ENCODE measurements at places on chromosomes 3 and 15.

- peak; percentile 20 for DNase-seq
Observed at GRCh38 chr15:66115568-66116206, 137.9 kb downstream of the MEGF11 start.

- no peak for DNase-seq
Observed at GRCh38 chr3:141798448-141798845, 35.2 kb downstream of the GRK7 start.

DNA sequence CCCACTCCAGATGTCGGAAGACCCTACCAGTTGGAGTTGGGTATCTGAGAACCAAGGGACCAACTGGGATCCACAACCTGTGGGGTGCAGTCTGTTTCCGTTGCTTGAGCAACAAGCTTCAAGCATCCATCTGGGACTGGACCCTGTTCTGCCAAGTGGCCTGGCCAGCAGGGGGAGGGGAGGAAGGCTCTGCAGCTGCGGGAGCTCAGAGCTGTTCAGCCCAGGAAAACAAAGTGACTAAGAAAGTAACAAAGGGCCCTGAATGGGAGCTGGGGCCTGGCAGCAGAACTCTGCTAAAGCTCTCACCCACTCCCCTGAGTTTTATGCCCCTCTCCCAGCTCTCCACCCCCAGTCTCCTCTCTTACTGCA, 2.7 kb downstream of the TYRO3 start:
- DNase-seq = no peak

DNA sequence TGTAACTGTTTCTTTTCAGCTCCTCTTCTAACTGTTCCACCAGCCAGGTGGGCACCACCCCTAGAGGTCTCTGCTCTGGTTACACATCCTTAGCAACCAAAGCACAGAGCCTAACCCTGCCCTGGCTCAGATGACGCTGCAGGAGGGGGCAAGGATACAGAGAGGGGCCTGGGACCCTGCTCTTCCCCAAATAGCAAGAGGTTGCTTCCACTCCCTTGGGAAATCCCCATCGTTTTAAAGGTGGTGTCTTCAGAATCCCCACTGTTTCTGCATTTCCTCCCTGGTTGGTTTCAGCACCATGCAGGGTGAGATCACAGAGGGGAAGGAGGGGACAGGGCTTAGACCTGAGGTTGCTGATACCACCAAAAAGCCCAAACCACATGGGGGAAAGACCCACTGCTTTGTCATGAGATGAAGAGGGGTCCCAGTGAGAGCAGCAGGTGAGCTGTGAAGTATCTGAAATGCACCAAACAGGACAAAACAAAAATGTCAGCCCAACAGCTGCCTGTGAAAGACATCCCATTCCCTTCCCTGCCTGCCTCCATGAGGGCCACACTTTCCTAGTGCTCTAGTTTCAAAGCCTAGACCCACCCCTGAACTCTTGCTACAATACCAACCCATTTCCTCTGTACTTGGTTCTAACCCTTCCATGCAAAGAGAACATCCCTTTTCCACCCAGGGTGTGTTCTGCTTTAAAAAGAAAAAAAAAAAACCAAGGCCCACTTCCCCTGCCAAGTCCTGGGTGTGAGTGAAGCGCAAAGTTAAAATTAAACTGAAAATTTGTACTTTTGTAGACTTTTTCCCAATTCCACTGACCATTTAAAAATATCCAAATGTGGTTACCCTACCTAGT, 29.0 kb downstream of the ANP32A start:
- peak; percentile 29 for DNase-seq

DNA sequence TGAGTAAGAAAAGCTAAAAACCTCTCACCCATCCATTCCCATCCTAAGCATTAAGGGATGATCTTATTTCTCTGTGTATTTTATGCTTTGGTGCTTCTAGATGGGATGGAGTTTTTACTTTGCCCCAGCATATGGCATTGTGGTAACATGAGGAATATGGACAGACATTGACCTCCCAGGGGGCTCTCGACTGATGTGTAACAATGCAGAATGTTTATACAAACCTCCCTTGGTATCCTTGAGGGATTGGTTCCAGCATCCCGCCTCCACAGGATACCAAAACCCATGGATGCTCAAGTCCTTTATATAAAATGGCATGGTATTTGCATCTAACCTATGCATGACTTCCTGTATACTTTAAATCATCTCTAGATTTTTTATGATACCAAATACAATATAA, 21.6 kb downstream of the PDIA5 start:
- no peak for DNase-seq

GRCh38 chr3:187623285-187623814, 46.8 kb downstream of the SST start:
- DNase-seq = no peak

- no peak for DNase-seq
Observed at GRCh38 chr3:25870452-25870851, 80.6 kb downstream of the OXSM start.

- no peak for DNase-seq
Observed at GRCh38 chr3:8359133-8359532, 142.5 kb upstream of the LMCD1 start.

DNA sequence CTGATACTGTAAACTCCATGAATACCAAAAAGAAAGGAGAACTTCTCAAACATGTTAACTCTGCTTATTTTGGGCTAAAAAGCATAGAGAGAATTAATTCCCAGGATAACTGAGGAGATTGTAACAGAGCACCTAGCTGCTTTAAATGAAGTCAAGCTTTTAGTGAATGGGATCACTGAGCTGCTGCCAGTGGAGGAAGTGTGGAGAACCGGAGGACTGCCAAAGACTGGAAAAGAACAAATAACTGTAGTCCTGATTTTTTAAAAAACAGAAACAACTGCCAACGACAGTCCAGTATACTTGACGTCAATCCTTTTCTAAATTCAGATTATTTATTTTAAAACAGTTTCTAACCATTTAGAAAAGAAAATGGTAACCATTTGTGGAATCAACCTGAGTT, 3.3 kb downstream of the C3orf70 start:
- no peak for DNase-seq
